ENCODE measurements at places on chromosomes 16 and 17.

GRCh38 chr17:41404024-41404671 lies 6.7 kb upstream of the KRT31 start:
- H3K27me3 ChIP-seq = no peaks in the 10 kb centered on the region
- H3K4me1 ChIP-seq = peaks cover 37% of the 10 kb centered on the region
- DNase-seq = no peak
- no peak overlapping the region for H3K4me3 ChIP-seq
- H3K27ac ChIP-seq = peak overlapping the region; percentile 54

GRCh38 chr17:55437159-55437605 lies 15.5 kb upstream of the MMD start:
- no peaks in the 10 kb centered on the region for H3K36me3 ChIP-seq
- H3K27ac ChIP-seq = no peak overlapping the region
- peaks cover 21% of the 10 kb centered on the region for H3K4me1 ChIP-seq

- H3K4me1 ChIP-seq = no peaks in the 10 kb centered on the region
- no peak for DNase-seq
- H3K27me3 ChIP-seq = no peaks in the 10 kb centered on the region
- no peak overlapping the region for H3K27ac ChIP-seq
Observed at GRCh38 chr16:79097771-79098170, 502.8 kb downstream of the MAF start.

- H3K36me3 ChIP-seq = no peaks in the 10 kb centered on the region
- peak overlapping the region; percentile 93 for H3K4me3 ChIP-seq
Observed at GRCh38 chr16:67893743-67894399, 817 bp downstream of the PSKH1 start.

- no peak overlapping the region for H3K4me3 ChIP-seq
- no peaks in the 10 kb centered on the region for H3K36me3 ChIP-seq
- no peak overlapping the region for H3K27ac ChIP-seq
- no peaks in the 10 kb centered on the region for H3K27me3 ChIP-seq
- H3K4me1 ChIP-seq = peaks cover under 1% of the 10 kb centered on the region
Observed at GRCh38 chr16:31224092-31224955, 7.4 kb upstream of the PYDC1 start.

- DNase-seq = peak; percentile 92
- H3K36me3 ChIP-seq = peaks cover 4% of the 10 kb centered on the region
- H3K27ac ChIP-seq = peak overlapping the region; percentile 98
- no peaks in the 10 kb centered on the region for H3K27me3 ChIP-seq
- H3K4me1 ChIP-seq = peaks cover 80% of the 10 kb centered on the region
Observed at GRCh38 chr17:1491443-1492248, 840 bp downstream of the MYO1C start.

DNA sequence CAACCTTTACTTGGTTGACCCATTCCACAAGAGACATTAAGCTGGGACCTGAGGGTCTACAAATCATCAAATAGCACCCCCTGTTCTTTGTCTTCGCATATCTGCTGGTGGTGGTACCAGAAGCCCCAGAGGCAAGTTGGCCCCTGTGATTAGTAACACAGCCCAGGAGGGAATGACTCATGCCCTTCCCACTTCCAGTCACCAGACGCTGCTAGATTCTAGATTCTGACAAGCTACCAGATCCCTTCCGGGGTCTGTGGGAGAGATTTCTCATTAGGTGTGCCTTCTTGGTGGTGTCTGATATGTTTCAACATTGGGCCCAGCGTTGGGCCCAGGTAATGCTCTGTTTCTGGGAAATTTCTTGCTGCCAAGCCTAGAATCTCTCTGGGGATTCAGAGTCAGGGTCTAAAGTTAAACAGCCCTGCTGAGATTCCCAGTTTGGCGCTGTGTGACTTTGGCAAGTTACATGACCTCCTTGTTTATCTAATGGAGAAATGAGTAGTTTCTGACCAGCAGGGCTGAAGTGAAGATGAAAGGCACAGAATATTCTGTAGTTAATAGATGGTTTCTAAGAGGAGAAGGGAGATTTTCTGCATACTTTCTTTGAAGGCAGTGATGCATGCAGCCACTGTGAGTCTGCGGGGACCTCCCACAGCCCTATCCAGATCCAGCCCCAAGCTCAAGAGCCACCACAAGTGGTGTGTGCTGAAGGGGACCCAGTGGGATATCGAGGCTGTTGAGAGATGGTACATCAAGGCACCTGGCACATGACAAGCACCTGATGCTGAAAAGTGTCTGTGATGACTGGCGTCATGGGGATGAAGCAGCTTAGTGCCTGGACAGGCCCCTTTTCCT lies 3.9 kb downstream of the TRPV2 start:
- H3K27ac ChIP-seq = peak overlapping the region; percentile 91
- H3K4me1 ChIP-seq = peaks cover 47% of the 10 kb centered on the region
- H3K27me3 ChIP-seq = no peaks in the 10 kb centered on the region
- DNase-seq = no peak

Data from vagina (tissue), 2 donors.